HL-60 (cell line): ENCODE measurements at places on chromosomes 2 and 18.

DNA sequence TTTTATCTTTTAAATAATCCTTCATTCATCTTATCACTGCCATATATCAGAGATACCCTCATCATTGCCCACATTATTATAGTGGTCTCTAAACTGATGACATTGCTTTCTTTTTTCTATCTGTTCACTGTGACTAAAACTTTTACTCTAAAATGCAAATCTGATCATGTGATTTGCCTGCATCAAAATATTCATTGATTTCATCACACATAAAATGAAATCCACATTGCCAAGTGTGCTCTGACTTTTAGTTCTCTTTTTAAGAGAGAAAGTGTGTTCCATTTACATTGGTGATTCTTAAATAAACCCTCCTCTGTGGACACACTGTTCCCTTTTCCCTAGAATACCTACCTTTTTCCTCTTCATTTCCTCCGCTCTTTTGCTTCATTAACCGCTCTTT lies 7.5 kb downstream of the REL start:
- DNase-seq: no peak

- DNase-seq: no peak
These were observed 114.7 kb downstream of the MTX2 start for GRCh38 chr2:176383836-176384442.

- DNase-seq: no peak
These were observed 13.8 kb downstream of the FAM210A start for GRCh38 chr18:13712400-13713131.

GRCh38 chr2:217208867-217209266 lies 349.0 kb upstream of the TNP1 start:
- DNase-seq: no peak

- no peak for DNase-seq
These were observed 103.4 kb downstream of the DYSF start for GRCh38 chr2:71556692-71557250.
